ENCODE measurements at places on chromosomes 12 and 14. TPM values are rescaled to one million over a fixed set of nuclear protein-coding genes. Genes with fewer than 3 reads are reported as not detected.

TAS2R8 gene
- not detected for total RNA-seq

GALNT9 gene
- total RNA-seq = not detected

LRP1-AS gene
- not detected for total RNA-seq

GRCh38 chr14:103662029-103662428 is 33.0 kb downstream of the KLC1 start:
- no peak for DNase-seq

DNA sequence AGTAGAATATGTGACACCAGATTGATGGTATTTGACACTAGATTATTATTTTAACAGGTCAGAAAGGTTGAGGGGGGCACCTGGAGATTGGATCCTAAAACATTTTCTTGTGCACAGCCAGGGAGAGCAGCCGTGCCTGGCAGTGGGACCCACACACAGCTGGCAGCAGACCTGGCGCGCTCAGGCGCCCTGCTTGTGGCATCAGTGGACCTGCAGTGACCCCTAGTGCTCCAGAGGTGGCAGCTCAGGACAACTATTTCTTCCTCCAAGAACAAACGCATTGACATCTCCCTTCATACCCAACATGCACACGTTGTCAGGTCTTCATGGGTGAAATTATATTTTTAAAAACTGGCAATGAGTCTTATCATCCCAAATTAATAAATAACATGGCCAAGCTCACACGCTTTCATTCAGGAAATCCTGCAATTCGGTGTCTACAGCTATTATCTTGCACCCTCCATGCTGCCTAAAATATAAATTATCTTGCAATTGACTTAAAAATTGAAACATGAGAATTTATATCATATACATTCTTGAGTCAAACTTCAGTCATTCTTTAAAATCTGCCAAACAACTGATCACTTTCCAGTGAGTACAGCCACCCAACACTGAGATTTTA is 7.7 kb upstream of the TMEM132D start:
- DNase-seq = no peak

- no peak for DNase-seq
These were observed 57.9 kb downstream of the PPM1H start for GRCh38 chr12:62876938-62877548.

All from natural killer cell treated with Interleukin-12 subunit alpha and Interleukin-12 subunit beta and Interleukin-15 and Interleukin-18, amount 100 ng/mL, for 72 hours (primary cell).